ENCODE measurements at places on chromosomes 1 and 21.

DNA sequence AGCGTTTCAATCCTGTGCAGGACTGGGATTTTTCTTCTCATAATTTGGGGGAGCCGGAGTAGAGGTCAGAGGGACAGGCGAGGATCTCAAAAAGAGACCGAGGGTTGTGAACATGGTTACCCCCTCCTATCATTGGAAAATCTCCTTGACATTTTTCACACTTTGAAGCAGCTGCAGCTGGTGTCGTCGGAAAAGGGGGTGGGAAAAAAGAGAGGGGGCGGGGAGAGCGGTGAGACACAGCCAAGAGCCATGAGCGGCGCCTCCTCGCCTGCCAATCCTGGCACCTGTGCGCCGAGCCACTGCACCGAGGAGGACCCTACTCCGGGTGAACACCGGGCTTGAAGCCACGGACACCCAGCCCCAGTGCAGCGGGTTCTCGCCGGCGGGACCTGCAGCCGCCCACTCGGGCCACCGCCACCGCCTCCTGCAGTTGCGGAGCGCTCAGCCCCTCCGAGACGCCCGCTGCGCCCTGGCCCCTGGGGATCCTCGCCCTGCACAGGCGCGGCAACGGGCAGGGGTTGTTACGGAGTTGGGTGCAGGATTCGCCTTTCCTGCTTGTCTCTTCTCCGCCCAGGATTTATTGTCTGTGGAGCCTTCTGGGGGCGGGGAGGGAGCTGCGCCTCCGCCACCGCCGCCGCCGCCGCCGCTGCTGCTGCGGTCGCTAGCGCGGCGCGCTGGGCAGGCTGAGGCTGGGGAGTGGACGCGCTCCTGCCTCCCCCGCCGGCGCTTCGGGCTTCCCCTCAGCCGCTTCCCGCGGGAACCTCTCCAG, at the start of gene LRRC7:
Gene LRRC7 (plus strand): TSS at position 271 of the 769 bp plus-strand sequence. CDS start 718 bp downstream, outside the sequence.
- no peak within 1 kb of the TSS for H3K27ac ChIP-seq
- H3K4me1 ChIP-seq: peaks cover 8% of the 10 kb centered on the region
- DNase-seq: no peak
- H3K36me3 ChIP-seq: peaks cover 4% of the 10 kb centered on the region
- H3K27me3 ChIP-seq: peaks cover 61% of the 10 kb centered on the region

- no peak overlapping the region for H3K27ac ChIP-seq
- H3K4me3 ChIP-seq: no peak overlapping the region
- no peaks in the 10 kb centered on the region for H3K4me1 ChIP-seq
- peaks cover 12% of the 10 kb centered on the region for H3K27me3 ChIP-seq
- no peaks in the 10 kb centered on the region for H3K36me3 ChIP-seq
Measured at GRCh38 chr1:159877695-159878444, 15.4 kb upstream of the VSIG8 start.

- no peak overlapping the region for H3K27ac ChIP-seq
- H3K36me3 ChIP-seq: no peaks in the 10 kb centered on the region
- H3K4me1 ChIP-seq: peaks cover 15% of the 10 kb centered on the region
Measured at GRCh38 chr1:24874056-24874455, 56.0 kb downstream of the RUNX3 start.

- no peak for DNase-seq
- no peak overlapping the region for H3K27ac ChIP-seq
- H3K4me3 ChIP-seq: no peak overlapping the region
- peaks cover 2% of the 10 kb centered on the region for H3K4me1 ChIP-seq
- no peaks in the 10 kb centered on the region for H3K36me3 ChIP-seq
Measured at GRCh38 chr1:247370786-247371732, 39.4 kb upstream of the ZNF496 start.

DNA sequence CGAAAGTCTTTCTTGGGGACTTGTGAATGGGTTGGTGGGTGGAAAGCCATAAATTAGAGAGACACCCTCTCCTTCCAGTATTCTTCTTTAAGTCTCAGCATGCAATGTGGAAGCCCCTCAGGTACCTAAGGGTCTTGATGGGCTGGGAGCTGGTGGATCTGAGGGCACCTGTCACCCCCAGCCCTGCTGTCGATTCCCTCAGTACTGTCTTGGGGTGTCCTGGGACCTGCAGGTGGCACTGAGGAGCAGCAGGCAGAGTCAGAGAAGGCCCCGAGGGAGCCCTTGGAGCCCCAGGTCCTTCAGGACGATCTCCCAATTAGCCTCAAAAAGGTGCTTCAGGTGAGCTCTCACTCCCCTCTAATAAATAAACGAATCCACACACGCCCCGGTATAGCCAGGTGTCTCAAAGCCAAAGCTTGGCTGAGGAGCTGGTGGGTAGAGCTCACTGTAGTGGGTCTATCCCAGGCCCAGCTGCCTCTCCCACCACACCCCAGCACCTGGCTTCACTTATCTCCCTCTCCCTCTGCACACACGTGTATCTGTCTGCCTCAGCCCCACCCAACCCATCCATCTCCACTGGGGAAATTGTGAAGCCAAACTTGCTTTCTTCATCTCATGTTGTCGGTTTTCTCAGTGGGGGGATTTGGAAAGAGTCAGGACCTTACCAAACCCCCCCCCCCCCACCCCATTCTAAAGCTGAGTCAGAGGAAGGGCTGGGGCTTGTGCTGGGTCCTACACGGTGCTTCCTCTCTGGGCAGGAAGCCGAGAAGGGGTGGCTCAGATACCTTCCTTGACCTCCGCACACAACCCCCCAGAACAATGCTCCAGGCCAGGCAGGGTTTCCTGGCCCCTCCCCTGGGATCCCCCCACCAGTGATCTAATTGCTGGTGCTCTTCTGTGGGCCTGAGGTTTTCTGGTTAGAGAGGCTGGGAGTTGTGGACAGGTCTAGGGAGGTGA, 1.6 kb downstream of the ADAM15 start:
- no peaks in the 10 kb centered on the region for H3K27me3 ChIP-seq
- no peak overlapping the region for H3K27ac ChIP-seq
- peak overlapping the region; percentile 82 for H3K4me3 ChIP-seq
- peak; percentile 36 for DNase-seq

DNA sequence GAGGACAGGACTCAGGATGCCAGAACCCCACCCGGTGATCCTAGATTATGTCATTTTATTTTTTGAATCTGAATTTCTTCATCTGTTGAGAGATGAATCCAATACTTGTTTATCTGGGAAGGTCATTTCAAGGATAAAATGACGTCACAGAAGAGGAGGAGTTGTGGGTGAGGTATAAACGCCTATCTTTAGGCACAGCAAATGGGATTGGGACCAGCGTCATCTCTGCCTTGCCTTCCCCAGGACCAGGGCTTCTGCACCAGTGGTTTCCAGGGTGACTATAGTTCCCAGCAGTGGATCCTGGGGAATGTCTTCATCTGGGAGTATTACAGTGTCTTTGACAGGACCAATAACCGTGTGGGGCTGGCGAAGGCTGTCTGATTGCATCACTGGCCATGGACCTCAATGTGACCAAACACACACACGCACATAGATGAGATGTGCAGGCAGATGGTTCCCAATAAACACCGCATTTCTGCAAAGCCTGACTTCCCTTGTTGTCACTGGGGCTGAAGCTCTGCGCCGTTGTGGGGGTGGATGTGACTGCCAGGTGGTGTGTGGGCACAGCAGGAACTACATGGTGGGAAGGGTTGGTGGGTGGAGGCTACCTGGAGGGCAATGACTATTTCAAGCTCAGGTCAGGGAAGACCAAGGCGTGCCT, 28.1 kb downstream of the KCNA10 start:
- H3K4me1 ChIP-seq: no peaks in the 10 kb centered on the region
- no peak overlapping the region for H3K27ac ChIP-seq
- peaks cover 8% of the 10 kb centered on the region for H3K27me3 ChIP-seq
- H3K36me3 ChIP-seq: no peaks in the 10 kb centered on the region
- H3K4me3 ChIP-seq: no peak overlapping the region

DNA sequence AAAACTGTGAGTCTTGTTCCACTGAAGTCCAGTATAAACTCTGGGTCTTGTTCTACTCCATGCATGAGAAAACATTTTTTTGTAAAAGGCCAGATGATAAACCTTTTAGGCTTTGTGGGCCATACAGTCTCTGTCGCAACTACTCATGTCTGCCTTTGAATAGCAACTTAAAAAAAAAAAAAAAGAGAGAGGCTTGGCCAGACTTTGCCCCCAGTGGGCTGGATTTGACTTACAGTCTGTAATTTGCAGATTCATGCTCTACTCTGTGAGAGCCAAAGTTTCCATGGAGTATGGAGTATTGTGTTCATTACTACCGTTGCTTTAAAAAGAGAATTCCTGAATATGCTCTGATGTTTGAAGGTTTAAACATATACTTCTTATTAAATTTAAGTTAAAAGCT, 654.9 kb upstream of the PKN2 start:
- no peaks in the 10 kb centered on the region for H3K4me1 ChIP-seq
- DNase-seq: no peak
- H3K27me3 ChIP-seq: peaks cover 31% of the 10 kb centered on the region

- H3K27ac ChIP-seq: peak overlapping the region; percentile 87
- H3K27me3 ChIP-seq: peaks cover 33% of the 10 kb centered on the region
- peaks cover 61% of the 10 kb centered on the region for H3K36me3 ChIP-seq
- no peak for DNase-seq
Measured at GRCh38 chr21:25582888-25583287, 24.4 kb downstream of the MRPL39 start.

DNA sequence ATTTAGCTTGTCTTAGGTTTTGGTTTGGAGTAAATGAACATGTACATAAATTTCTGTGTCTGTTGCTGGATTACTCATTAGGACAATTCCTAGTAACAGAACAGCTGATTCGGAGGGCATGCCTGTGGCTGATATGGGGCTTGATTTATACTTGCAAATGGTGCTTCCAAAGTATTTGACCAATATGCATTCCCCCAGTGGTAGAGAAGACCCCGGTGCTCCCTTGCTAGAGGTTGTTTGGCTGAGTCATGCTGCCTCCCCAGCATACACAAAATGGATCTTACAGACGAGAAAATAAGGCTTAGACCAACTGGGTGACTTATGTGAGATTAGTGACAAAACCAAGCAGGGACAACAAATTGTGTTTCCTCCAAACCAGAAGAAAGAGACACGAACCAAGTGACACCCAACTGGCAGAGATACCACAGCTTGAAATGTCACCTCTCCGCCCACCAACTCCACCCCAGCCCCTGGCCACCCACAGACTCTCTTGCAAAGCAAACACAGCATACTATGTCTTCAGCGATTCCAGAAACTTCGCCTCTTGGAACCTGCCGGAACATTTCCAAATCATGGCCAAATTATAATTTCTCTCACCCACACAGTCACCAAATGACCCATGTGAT, 75.9 kb upstream of the ETS2 start:
- no peak overlapping the region for H3K4me3 ChIP-seq
- no peak overlapping the region for H3K27ac ChIP-seq
- peaks cover 9% of the 10 kb centered on the region for H3K4me1 ChIP-seq
- H3K27me3 ChIP-seq: peaks cover 24% of the 10 kb centered on the region

- DNase-seq: no peak
- no peak overlapping the region for H3K4me3 ChIP-seq
Measured at GRCh38 chr21:26679284-26679683, 106.2 kb upstream of the CYYR1 start.

GRCh38 chr1:205430696-205431305, 8.9 kb upstream of the LEMD1 start:
- H3K4me1 ChIP-seq: peaks cover 8% of the 10 kb centered on the region
- peak overlapping the region; percentile 81 for H3K4me3 ChIP-seq
- no peak overlapping the region for H3K27ac ChIP-seq
- peak; percentile 71 for DNase-seq

- peak; percentile 14 for DNase-seq
- H3K27ac ChIP-seq: no peak overlapping the region
- no peaks in the 10 kb centered on the region for H3K27me3 ChIP-seq
- H3K36me3 ChIP-seq: peaks cover 44% of the 10 kb centered on the region
- no peak overlapping the region for H3K4me3 ChIP-seq
- H3K4me1 ChIP-seq: peaks cover 2% of the 10 kb centered on the region
Measured at GRCh38 chr1:169546087-169546995, 39.9 kb downstream of the F5 start.

DNA sequence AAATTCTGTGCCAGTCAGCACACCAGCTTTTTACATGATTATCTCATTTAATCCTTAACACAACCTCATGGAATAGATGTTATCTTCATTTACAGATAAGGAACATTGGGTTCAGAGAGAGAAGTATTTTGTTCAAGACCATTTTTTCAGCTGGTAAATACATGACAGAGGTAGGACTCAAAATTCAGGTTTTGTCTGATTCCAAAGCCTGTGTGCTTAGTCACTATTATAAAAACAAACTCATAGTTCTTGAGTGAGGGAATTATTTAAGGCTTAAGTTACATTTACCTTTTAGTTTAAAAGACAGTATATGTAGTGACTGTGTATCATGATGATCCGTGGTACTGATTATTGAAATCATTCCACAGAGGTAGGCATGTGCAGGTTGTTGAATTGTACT, 125.2 kb downstream of the MAGI3 start:
- no peak for DNase-seq
- H3K4me3 ChIP-seq: no peak overlapping the region
- no peaks in the 10 kb centered on the region for H3K36me3 ChIP-seq

- no peak for DNase-seq
- H3K4me3 ChIP-seq: peak overlapping the region; percentile 32
- peaks cover 36% of the 10 kb centered on the region for H3K4me1 ChIP-seq
- H3K27me3 ChIP-seq: no peaks in the 10 kb centered on the region
- peaks cover 2% of the 10 kb centered on the region for H3K36me3 ChIP-seq
Measured at GRCh38 chr1:25765136-25765922, 34.7 kb upstream of the SELENON start.

DNA sequence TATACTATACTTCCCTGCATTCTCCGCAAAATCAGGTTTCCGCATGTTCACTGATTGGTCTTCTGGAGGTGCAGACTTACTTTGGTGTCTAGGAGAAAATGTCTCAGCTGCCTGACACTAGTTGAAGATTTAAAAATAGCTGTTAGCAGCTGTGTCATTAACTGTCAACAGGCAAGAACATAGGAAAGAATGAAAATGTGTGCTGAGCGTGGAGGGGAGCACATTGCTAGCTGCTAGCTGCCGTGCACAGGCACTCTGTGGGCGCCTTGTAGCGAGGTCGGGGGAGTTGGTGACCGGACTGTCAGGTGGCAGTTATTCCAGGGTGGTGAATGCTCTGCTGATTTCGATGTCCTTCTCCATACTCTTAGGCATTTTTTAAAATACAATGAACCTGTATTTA, 5.2 kb downstream of the FAAH start:
- peaks cover 5% of the 10 kb centered on the region for H3K27me3 ChIP-seq
- DNase-seq: no peak
- H3K27ac ChIP-seq: no peak overlapping the region
- no peak overlapping the region for H3K4me3 ChIP-seq

- no peaks in the 10 kb centered on the region for H3K27me3 ChIP-seq
- H3K27ac ChIP-seq: no peak overlapping the region
- no peak for DNase-seq
- H3K36me3 ChIP-seq: peaks cover 1% of the 10 kb centered on the region
Measured at GRCh38 chr1:25504706-25505595, 38.5 kb upstream of the LDLRAP1 start.
